ENCODE measurements at places on chromosomes 2 and 18. TPM values are rescaled to one million over a fixed set of nuclear protein-coding genes. Genes with fewer than 3 reads are reported as not detected.

- H3K4me1 ChIP-seq = no peaks in the 10 kb centered on the region
- DNase-seq = no peak
- no peak overlapping the region for H3K27ac ChIP-seq
- no peaks in the 10 kb centered on the region for H3K27me3 ChIP-seq
- H3K4me3 ChIP-seq = no peak overlapping the region
- H3K36me3 ChIP-seq = peaks cover 11% of the 10 kb centered on the region
Observed at GRCh38 chr2:96830044-96830562, 13.7 kb downstream of the ANKRD23 start.

CROCC2 gene
- total RNA-seq = not detected

GRCh38 chr2:240791221-240791800 is 28.7 kb downstream of the KIF1A start:
- no peak overlapping the region for H3K4me3 ChIP-seq
- H3K27ac ChIP-seq = no peak overlapping the region
- H3K36me3 ChIP-seq = no peaks in the 10 kb centered on the region
- no peaks in the 10 kb centered on the region for H3K4me1 ChIP-seq
- peaks cover 2% of the 10 kb centered on the region for H3K27me3 ChIP-seq

DNA sequence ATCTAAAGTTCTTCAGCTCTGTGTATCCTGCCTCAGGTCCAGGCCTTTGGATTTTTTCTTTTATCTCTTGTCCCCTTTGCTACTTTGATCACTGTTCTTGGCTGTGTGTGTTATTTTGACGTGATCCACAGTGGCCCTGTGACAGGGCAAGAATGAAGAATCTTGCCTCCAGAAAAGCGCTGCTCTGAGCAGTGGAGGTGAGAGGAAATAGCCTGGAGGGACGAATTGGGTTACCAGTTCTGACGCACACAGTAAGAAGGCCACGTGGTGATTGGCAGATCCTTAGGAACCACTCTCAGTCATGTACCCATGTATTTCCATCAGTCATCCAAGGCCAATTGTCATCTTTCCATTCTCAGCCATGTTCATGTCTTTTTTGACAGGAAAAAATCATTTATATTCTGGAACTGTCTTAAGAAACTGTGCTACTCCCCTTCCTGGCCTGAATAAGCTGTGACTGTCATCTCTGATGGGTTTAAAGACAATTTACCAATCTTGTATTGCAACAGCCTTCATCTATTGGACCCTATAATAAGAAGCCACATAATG is 47.6 kb downstream of the MAPK4 start:
- DNase-seq = no peak
- H3K27me3 ChIP-seq = peaks cover 5% of the 10 kb centered on the region
- H3K4me1 ChIP-seq = no peaks in the 10 kb centered on the region
- H3K4me3 ChIP-seq = no peak overlapping the region
- H3K27ac ChIP-seq = no peak overlapping the region

- H3K4me1 ChIP-seq = no peaks in the 10 kb centered on the region
- no peaks in the 10 kb centered on the region for H3K36me3 ChIP-seq
- DNase-seq = no peak
- H3K27me3 ChIP-seq = no peaks in the 10 kb centered on the region
- H3K27ac ChIP-seq = no peak overlapping the region
Observed at GRCh38 chr2:192394605-192395004, 199.9 kb upstream of the TMEFF2 start.

DNA sequence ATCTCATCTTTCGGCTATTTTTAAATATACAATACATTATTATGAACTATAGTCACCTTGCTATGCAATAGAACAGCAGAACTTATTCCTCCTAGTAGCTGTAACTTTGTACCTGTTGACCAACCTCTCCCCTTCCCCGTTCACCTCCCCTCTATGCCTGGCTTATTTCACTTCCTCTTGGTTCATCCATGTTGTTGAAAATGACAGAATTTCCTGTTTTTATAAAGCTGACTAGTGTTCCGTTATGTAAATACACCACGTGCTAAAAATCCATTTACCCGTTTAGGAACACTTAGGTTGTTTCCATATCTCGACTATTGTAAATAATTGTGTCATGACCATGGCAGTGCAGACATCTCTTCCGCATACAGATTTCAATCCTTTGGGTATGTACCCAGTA is 10.3 kb downstream of the ALPI start:
- DNase-seq = no peak
- no peak overlapping the region for H3K27ac ChIP-seq
- H3K27me3 ChIP-seq = peaks cover 43% of the 10 kb centered on the region
- H3K36me3 ChIP-seq = no peaks in the 10 kb centered on the region
- no peaks in the 10 kb centered on the region for H3K4me1 ChIP-seq
- no peak overlapping the region for H3K4me3 ChIP-seq

ANKRD62 gene
- not detected for total RNA-seq

DNA sequence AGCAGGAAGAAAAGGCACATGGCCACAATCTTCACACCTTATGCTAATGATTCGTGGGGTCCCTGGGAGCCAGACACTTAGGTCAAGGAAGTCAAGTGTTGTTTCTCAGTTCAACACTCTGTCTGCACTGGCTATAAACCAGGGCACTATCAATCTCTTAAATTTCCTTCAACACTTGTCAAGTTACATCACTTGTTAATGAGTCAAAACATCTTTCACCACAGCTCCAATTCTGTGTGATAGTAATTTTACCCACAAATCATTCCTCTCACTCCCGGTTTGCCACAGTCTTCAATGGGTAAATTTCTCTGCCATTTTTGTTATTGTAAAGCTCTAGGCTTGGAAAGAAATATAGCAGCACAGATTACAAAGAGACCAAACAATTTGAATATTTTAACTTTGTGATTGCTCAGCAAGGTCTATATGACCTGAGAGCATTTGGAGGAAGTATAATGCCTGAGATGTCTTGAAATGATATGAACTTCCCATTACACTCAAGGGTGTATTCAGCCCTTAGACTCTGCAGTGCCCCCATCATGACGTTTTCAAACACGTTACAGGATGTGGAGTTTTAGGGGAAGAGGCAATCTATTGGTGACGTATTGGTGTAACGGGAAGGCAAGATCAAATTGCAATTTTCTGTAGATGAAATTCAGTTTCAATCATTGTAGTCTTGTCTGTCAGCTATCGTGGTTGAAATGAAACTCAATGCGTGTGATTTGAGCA is 78.7 kb downstream of the ICOS start:
- H3K27me3 ChIP-seq = no peaks in the 10 kb centered on the region
- H3K36me3 ChIP-seq = peaks cover 8% of the 10 kb centered on the region
- no peak overlapping the region for H3K27ac ChIP-seq
- DNase-seq = no peak
- peaks cover 10% of the 10 kb centered on the region for H3K4me1 ChIP-seq

LINC00305 gene
- not detected for total RNA-seq

DNA sequence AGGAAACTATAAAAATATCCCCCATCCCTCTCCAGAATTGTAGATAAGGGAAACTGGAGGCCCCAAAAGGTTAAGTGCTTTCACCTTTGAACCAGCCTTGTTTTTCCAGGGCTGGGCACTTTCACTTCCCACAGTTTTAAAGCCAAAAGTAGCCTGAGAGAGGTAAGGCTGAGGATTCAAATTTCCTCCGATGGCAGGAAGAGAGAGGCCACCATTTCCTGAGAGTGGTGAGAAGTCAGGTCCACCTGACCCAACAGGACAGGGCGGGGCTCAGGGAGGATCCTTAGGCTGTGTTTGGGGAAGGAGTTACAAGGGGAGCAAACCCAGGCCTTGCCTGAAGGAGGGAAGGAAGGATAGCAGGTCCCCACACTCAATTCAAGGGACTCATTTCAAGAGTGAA is 4.7 kb upstream of the TEX261 start:
- peak overlapping the region; percentile 63 for H3K4me3 ChIP-seq
- peak overlapping the region; percentile 91 for H3K27ac ChIP-seq
- H3K27me3 ChIP-seq = peaks cover 2% of the 10 kb centered on the region
- H3K4me1 ChIP-seq = peaks cover 27% of the 10 kb centered on the region
- DNase-seq = peak; percentile 37

TNFRSF11A gene
- total RNA-seq = 7.5 TPM

GRCh38 chr18:65725251-65726050 is 25.4 kb upstream of the CDH7 start:
- no peaks in the 10 kb centered on the region for H3K27me3 ChIP-seq
- H3K27ac ChIP-seq = no peak overlapping the region
- H3K36me3 ChIP-seq = no peaks in the 10 kb centered on the region
- DNase-seq = no peak
- no peak overlapping the region for H3K4me3 ChIP-seq

DNA sequence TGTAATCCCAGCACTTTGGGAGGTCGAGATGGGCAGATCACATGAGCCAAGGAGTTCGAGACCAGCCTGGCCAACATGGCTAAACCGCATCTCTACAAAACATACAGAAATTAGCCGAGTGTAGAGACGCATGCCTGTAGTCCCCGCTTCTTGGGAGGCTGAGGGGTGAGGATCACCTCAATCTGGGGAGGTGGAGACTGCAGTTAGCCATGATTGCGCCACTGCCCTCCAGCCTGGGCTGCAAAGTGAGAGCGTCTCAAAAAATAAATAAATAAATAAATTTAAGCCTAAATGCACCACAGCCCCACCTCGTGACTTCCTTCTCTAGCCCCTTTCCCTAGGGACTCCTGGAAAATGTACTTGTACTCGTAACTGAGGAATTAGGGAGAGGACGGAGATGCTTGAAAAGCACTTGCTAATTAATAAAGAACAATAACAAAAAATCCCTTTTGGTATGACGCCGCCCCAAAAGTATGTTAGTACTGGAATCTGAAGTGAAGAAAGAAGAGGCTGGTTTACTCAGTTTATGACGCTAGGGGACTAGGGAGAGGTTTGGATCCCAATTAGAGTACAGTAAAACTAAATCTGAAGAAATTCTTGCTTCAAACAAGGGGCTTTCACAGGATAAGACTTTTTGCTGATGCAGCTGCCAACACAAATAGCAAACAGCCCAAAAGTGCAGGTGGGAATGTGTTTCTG is 887 bp upstream of the ZNF396 start:
- peaks cover 2% of the 10 kb centered on the region for H3K36me3 ChIP-seq
- no peak for DNase-seq
- no peaks in the 10 kb centered on the region for H3K27me3 ChIP-seq
- H3K27ac ChIP-seq = peak overlapping the region; percentile 14

GRCh38 chr2:12754643-12755042 is 37.9 kb downstream of the TRIB2 start:
- DNase-seq = no peak
- no peak overlapping the region for H3K27ac ChIP-seq
- H3K27me3 ChIP-seq = peaks cover 5% of the 10 kb centered on the region
- no peak overlapping the region for H3K4me3 ChIP-seq
- H3K4me1 ChIP-seq = no peaks in the 10 kb centered on the region

DNA sequence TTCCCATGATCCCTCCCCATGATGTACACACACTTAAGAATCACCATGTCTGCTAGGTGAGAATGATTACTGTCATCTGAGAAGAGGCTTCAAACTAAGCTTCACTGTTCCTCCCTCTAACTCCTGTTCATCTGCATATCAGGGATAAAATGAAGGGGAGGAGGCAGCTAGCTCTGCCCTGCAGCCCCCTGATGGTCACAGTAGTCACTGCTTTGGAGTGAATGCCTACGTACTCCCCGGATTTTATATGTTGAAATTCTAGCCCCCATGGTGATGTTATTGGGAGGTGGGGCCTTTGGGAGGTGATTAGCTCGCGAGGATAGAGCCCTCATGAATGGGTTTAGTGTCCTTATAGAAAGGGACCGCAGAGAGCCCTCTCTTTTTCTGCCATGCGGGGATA is 156.4 kb downstream of the NCKAP5 start:
- no peak for DNase-seq
- H3K36me3 ChIP-seq = no peaks in the 10 kb centered on the region
- no peaks in the 10 kb centered on the region for H3K4me1 ChIP-seq
- H3K27me3 ChIP-seq = no peaks in the 10 kb centered on the region

Measured in activated naive CD8-positive, alpha-beta T cell treated with anti-CD3 and anti-CD28 coated beads, Interleukin-2, amount 10 ng/mL, durations not matched to agents 7 days and 5 days (primary cell).